ENCODE measurements at places on chromosomes 3 and 15.

- DNase-seq: no peak
These were observed 498.0 kb upstream of the PROK2 start for GRCh38 chr3:72282918-72283317.

GRCh38 chr15:95853350-95853749, 477.1 kb upstream of the NR2F2 start:
- DNase-seq: no peak

- no peak for DNase-seq
These were observed 48.8 kb upstream of the LRRFIP2 start for GRCh38 chr3:37223141-37223558.

DNA sequence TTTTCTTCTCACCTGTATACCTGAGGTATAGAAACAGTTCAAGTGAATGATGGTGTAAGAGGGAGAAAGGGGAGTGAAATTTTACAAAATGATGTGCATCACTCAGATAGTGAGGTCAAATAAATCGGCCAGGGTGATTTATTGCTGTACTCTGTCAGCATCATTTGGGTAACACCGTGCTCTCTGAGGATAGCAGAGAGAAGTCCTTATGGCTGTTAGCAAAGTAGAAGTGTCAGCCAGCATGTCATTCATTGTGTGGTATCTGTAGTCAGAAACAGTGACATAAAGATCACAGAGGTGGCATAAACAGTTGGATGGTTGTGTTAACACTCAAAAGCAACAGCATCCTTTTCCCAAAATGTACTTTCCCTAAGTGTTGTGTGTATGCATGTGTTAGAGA, 53.4 kb downstream of the PSMD6 start:
- no peak for DNase-seq

DNA sequence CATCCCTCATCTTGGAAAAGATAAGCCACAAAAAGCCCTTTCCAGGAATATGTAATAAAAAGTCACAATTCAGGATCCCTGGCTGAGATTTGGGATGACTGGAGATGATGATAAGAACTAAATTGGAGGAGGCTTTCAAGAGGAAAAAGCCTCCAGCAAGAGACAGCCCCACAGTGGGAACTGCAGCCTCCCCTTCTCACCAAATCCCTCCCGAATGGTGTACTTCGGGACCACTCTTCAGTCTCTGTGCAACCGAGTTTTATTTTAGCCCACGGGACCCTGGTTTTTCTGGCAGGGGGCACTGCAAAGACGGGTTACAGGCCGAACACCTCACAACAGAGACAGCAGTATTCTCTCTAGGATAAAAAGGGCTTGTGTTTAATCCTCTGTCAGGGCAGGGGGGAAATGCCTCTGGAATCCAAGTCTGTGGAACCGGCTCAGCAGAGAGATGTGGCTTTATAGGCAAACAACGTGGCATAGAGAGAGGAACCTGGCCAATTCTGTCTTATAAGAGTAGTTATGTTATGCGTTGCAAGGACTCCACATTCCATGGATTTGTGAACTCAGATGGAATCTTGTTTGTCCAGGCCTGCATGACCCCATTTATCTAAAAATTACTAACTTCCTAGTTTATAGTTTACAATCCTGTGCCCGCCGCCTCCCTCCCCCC, 1.2 kb upstream of the LMCD1 start:
- peak; percentile 14 for DNase-seq

- DNase-seq: no peak
These were observed 132.7 kb downstream of the ADAMTS17 start for GRCh38 chr15:100208921-100209603.

- no peak for DNase-seq
These were observed 465.1 kb upstream of the CFAP20DC start for GRCh38 chr3:59514865-59515482.

- DNase-seq: no peak
These were observed 166.7 kb upstream of the SGO1 start for GRCh38 chr3:20352546-20353179.

DNA sequence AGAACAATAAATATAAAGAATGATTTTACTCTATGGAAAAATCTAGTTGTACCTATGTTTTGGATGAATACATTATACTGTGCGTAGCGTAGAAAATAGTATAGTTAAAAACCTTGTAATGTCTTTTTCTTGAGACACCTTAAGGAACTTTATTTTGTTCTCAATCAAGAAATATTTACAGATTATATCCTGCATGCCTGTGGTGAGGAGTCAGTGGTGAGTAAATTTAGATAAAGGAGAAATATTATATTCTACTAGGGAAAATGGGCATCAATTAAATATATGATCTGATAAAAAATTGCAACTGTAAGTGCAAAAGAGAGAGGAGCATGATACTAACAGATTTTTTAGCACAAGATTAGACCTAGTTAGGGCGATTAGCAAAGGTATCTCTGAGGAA, 157.7 kb downstream of the RBMS3 start:
- DNase-seq: no peak

- peak; percentile 10 for DNase-seq
These were observed at the start of gene XIRP1 for GRCh38 chr3:39192490-39193092. XIRP1 (minus strand) TSS chr3:39192595; CDS start chr3:39189445, 3,150 bp downstream.

DNA sequence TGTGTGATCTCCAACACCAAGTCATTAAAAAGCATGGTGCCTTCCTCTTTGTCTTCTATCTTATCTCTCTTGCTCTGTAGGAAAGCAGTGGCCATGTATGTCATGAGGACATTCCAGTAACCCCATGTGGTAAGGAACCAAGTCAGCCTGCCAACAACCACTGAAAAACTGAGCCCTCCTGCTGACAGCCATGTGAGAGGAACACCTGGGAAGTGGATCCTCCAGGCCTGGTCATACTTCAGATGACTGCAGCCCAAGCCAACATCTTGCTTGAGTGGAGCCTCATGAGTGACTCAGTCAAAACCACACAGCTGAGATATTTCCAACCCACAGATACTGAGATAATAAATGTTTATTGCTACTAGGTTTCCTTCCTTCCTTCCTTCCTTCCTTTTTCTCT, 597.3 kb downstream of the ZIC1 start:
- peak; percentile 86 for DNase-seq

- no peak for DNase-seq
These were observed 84.9 kb downstream of the RFTN1 start for GRCh38 chr3:16428612-16429011.

GRCh38 chr15:36953346-36953745, 147.0 kb downstream of the MEIS2 start:
- DNase-seq: peak; percentile 57
